Activated T-helper 2 cell treated with anti-CD3 and anti-CD28 coated beads, Interferon-gamma antibody, Interleukin-2, Interleukin-4, amounts not matched to agents 10 μg/mL and 5 μg/mL and 100 μg/mL, durations not matched to agents 14 hours and 24 hours and 36 hours (primary cell): ENCODE measurements at places on chromosomes 16 and 17. TPM values are rescaled to one million over a fixed set of nuclear protein-coding genes. Genes with fewer than 3 reads are reported as not detected.

DNA sequence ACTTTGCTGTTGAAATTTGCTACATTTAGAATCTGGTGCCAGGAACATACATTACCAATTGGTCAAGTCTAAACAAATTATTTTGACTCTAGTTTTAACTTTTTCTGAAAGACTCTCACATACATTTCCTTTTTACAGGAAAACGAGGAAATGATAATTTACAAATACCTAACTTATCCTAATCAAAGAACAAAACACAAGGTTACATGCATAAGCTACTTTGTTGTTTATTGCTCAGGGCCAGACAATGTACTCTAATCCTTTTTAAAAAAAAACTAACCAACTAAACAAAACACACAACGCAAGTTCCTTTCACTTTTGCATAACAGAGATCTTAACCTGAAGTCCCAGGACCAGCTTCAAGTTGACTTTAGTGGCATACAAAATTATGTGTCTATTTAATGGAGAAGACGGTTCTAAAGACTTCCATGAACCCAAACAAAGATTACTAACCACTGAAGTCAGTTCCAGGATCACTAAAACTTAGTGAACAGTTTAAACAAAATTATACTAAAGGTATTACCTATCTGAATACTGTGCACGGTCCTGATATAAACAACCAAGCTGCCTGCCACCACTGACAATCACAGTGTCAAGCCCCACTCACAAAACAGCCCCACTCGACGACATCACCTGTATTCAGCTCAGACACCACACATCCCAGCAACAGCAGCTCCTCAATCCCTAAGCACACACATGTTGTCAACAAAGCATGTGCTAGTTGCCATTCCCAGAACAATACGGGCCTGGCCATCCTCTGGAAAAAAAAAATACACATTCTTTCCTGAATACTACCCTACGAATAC, 1.9 kb downstream of the ZNF652 start:
- no peak for DNase-seq

DNA sequence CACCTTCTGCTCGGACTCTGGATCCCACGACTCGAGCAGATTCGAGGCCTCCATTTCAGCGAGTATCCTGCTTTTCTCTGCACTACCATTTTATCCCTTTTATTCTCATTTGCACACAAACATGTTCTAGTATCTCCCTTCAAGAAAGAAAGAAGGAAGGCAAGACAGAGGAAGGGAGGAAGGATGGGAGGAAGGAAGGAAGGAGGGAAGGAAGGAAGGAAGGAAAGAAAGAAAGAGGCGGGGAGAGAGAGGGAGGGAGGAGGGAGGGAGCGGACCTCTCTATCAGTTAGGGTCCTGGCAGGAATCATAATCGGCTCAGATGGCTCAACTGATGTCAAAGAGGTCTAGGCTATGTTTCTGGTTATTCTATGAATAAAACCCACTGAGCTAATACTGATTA, 10.3 kb upstream of the KSR1 start:
- no peak for DNase-seq

DNA sequence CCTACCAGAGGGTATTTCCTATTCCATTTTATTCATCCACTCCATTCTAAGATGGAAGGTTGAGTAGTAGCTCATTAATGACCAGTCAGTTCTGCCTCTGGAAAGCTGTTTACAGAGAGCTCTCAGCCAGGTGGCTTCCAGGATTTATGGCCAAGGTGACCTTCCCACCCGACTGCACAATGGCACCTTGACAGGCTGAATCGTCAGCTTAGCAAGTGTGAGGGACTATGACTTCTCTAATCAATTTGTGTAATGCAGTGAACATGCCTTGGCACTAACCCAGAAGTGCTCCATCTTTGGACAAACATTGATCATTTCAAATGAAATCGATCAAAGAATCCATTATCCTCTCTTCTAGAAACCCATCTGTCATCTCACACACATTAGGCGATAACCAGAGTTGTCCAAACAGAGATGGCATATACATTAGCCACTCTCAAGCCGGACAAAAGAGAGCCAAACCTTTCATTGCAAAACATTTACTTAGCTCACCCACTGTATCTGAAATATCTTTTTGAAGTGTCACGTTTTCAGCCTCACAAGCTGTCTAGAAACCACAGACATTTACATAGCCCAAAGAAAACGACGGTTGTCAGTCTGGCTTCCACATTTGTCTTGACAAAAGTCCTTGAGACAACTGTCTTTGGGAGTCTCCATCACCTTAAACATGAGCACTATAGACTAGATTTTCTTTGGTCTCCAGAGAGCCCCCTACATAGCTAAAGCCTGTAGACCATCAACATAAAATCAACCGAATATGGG, 35.6 kb downstream of the CLEC3A start:
- no peak for DNase-seq

- peak; percentile 44 for DNase-seq
These were observed 41.1 kb upstream of the KLHDC4 start for GRCh38 chr16:87806641-87807546.

GRCh38 chr16:68382296-68382718, 66.0 kb downstream of the SMPD3 start:
- DNase-seq, result no peak

- no peak for DNase-seq
These were observed 41.2 kb downstream of the PRMT7 start for GRCh38 chr16:68351991-68352431.

GRCh38 chr17:37506678-37507077, 17.0 kb downstream of the DUSP14 start:
- DNase-seq, result no peak

- no peak for DNase-seq
These were observed 128.1 kb downstream of the RGS9 start for GRCh38 chr17:65265276-65265675.

GRCh38 chr16:12262454-12263180, 286.1 kb downstream of the SNX29 start:
- DNase-seq, result no peak

DNA sequence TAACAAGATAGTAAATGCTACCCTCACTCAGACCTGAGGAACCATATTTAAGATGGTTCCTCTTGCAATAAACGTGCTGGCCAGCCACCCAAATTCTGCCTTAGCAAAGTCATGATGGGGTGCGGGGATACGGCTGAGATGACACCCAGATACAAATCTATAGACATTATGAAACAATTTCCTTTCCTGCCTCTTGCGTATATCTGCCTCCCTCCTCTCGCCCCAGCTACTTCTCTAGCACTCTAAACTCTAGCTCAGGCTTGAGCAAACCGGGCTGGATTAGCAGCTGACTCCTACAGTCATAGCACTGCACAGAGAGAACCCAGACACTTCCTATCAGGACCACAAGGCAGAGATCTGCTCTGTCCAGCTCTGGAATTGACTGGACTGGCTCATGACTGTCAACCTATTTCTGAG, 22.3 kb downstream of the CD300LF start:
- no peak for DNase-seq

GRCh38 chr16:77759821-77760220, 28.5 kb upstream of the VAT1L start:
- no peak for DNase-seq

- no peak for DNase-seq
These were observed 20.3 kb downstream of the MEOX1 start for GRCh38 chr17:43641416-43641815.

DNA sequence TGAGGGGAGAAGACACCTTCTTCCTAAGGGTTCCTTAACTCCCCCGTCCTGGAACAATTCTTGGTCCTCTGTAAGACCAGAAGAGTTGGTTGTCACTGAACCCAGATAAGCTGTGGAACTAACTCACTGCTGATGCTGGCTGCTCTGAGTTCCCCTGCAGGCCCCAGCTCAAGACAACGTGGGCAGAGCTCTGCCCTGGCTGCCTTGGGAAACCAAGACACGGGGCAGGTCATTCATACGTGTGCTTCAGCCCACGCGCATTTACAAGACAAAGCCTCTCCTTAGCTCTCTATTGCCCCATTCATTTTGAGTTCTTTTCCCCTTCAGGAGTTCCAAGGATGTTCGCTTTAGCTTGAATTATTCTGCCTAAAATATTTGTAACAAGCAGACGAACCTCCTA, 3.4 kb upstream of the NAT9 start:
- no peak for DNase-seq

DNA sequence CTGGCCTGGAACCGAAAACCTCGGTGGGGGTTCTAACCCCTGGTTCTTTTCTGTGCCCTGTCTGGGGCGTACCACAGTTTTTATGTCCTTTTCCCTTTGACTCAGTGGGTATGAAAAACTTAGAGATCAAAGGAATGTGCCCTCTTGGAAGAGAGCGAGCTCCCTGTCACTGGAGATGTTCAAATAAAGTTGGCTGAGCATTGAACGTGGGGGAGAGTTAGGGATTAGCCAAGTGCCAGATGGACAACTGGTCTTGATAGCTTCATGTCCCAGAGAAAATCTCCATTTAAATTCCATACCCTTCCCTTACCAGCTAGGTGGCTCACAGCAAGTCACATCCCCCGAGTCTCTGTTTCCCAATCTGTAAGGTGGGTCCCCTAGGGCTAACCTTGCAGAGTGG, 9.5 kb downstream of the ADGRG1 start:
- DNase-seq, result no peak

GRCh38 chr16:66222756-66223155, 143.7 kb upstream of the CDH5 start:
- no peak for DNase-seq

DNA sequence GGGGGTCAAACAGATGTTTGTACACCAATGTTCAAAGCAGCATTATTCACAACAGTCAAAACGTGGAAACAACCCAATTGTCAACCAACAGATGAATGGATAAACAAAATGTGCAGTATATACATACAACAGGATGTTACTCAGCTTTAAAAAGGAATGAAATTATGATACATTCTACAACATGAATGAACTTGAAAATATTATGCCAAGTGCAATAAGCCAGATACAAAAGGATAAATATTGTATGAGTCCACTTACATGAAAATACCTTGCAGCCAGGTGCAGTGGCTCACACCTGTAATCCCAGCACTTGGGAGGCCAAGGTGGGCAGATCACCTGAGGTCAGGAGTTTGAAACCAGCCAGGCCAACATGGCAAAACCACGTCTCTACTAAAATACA, 39.9 kb downstream of the UBE2G1 start:
- DNase-seq, result no peak

GRCh38 chr16:52453644-52454043, 93.3 kb downstream of the TOX3 start:
- no peak for DNase-seq

DNA sequence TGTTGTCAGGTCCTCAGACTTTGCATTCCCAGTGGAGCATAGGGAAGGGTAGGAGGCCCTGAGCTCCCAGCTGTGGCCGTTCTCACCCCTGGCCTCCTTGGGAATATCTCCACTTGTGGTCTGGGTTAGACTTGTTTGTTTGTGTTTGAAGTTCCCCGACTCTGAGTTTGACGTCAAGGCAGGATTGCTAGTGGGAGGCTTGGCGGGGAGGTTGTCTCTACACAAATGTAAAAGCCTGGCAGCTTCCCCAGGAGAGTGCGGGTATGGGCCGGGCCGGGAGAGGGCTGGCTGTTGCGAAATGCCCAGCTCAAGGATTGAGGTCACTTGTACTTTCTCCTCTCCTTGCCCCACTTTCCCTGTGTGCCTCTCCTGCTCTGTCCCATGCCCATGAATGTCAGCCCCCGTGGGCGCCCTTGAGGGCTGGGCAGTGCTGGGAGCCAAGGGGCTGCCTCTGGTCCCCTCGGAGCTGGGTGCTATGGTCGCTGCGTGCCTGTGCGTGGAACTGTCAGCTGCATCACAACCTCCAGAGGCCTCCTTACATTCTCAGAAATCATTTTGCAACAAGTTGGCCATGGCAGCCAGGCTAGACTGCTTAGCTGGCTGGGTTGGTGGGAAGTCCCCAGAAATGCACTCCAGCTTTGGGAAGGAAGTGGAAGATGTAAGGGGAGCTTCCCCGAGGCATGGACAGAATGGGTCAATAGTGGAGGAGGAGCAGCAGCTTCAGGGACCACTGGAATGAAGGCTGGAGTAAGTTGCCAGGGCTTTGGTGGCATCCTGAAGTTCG, 84.3 kb downstream of the KSR1 start:
- no peak for DNase-seq

- DNase-seq, result peak; percentile 74
These were observed 129.9 kb downstream of the MGAT5B start for GRCh38 chr17:76997981-76998531.

DNA sequence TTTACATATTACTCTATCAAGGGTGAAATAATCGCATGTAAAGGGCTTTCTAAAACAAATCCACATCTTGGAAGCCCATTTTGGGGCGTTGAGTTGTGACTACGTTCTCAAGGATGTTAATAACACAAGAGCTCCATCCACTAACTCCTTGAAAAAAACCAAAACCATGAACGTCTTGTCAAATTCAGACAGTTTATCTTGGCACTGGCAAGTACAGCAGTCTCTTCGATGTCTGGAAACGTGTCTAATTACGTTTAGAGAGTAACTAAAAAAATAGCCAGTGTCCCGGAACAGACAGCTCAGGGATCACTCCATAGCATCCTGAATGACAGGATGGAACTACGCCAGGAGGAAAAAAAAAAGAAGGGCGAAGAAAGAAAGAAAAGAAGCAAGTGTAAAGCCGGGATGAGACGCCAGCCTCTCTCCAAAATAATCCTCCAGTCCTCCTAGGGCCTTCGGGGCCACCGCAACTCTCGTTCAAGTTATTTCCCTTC, 954 bp downstream of the MYO1D start:
- DNase-seq, result no peak

GRCh38 chr17:14701886-14702285, 401.0 kb downstream of the HS3ST3B1 start:
- no peak for DNase-seq

- DNase-seq, result no peak
These were observed 54.6 kb downstream of the ACTG1 start for GRCh38 chr17:81457917-81458555.

Gene KCNJ18
- not detected in 2 replicates for total RNA-seq

Gene ASB16
- total RNA-seq, result 0.21 and 0.59 TPM in 2 replicates

Gene LRRC46
- total RNA-seq, result 0.64 and 0.92 TPM in 2 replicates

Gene GSG1L
- not detected in 2 replicates for total RNA-seq

Gene ITPRIPL2
- total RNA-seq, result 44.4 and 48.0 TPM in 2 replicates

Gene HIGD1B
- not detected in 2 replicates for total RNA-seq

Gene CHMP6
- 29.5 and 36.9 TPM in 2 replicates for total RNA-seq

Gene SYCE1L
- 5.4 and 6.2 TPM in 2 replicates for total RNA-seq

Gene THUMPD1
- 46.3 and 47.7 TPM in 2 replicates for total RNA-seq

Gene EFNB3
- total RNA-seq, result not detected in 2 replicates

Gene ANKRD40CL
- total RNA-seq, result not detected in 2 replicates

Gene SRRM2
- 694 and 701 TPM in 2 replicates for total RNA-seq

Gene TP53TG3F
- total RNA-seq, result not detected in 2 replicates

Gene KRT25
- not detected in 2 replicates for total RNA-seq
